ENCODE measurements at places on chromosomes 11 and 22.

DNA sequence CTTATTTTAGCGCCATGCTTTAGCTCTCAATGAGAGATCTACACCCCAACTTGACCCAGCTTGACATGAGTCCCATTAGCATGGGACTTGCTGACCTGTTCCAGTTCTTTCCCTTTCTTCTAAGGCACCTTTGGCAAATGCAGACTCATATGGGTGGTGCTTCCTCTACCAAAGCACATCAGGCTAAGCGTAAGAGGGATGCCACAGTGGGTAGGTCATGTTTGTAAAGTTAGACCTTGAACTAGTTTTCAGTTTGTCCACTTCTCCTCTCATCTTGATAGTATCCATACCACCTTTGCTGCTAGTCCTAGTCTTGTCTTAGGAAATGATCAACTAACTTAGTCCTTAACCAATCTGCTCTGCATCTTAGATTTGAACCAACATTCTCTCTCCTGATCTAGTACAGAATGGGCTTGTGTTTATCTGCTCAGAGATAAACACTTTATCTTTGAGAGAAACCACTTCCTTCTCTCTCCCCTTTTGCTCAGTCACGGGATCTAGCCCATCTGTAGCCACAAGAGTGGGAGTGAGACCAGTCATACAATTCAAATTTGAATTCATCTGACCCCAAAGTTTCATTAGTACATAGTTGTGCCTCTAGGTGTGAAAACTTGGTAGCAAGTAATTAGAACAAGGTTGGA, 72.1 kb upstream of the CD44 start:
- DNase-seq = no peak

- no peak for DNase-seq
Observed at GRCh38 chr11:76550781-76551180, 106.0 kb downstream of the EMSY start.

GRCh38 chr22:42202669-42203068, 67.8 kb downstream of the TCF20 start:
- DNase-seq = no peak

DNA sequence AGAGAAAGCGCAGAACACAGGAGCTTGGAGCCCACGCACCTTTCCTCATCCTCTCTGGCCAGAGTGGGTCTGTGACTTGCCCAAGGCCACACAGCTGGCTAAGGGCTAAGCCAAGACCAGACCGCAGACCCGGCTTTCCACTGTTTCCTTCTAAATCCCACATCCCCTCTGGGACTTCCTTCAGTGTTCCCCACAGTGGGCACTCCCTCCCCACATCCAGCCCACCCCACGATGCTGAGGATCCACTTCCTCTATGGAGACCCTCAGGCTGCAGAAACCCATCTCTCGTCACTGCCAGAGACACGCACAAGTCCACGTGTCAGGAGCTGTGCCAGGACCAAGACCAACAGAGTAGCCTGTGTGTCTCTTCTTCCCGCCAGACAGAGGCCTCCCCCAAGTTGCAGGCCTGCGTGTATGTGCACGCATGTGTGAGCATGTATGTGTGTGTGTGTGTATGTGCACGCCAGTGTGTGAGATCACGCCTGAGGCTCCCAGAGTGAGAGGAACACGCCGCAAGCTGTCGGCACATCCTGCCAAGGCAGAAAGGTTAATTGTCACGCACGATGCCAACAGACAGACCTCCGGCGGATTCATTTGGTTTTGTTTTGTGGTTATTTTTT, 21.6 kb downstream of the PDGFB start:
- no peak for DNase-seq

DNA sequence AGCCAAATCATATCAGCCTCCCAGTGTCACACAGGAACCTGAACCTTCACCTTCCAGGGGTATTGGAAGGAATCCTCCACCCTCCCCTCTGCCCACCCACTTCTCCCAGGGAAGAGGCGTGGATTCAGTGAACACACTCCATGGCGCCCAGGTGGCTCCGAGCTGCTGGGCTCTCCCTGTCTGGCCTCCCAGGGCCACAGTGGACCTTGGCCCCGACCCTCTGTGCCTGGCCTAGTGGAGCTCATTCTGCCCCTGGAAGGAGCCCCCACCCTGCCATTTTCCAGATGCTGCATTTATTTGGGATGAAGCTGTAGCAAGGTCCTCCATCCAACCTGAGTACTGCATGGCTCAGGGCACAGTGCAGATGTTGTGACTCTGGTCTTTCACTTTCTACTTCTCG, 1340.1 kb downstream of the TBC1D22A start:
- no peak for DNase-seq

GRCh38 chr11:128789497-128790150, 77.5 kb downstream of the KCNJ1 start:
- DNase-seq = no peak

GRCh38 chr11:70080763-70081162, 2.6 kb downstream of the ANO1 start:
- DNase-seq = no peak

DNA sequence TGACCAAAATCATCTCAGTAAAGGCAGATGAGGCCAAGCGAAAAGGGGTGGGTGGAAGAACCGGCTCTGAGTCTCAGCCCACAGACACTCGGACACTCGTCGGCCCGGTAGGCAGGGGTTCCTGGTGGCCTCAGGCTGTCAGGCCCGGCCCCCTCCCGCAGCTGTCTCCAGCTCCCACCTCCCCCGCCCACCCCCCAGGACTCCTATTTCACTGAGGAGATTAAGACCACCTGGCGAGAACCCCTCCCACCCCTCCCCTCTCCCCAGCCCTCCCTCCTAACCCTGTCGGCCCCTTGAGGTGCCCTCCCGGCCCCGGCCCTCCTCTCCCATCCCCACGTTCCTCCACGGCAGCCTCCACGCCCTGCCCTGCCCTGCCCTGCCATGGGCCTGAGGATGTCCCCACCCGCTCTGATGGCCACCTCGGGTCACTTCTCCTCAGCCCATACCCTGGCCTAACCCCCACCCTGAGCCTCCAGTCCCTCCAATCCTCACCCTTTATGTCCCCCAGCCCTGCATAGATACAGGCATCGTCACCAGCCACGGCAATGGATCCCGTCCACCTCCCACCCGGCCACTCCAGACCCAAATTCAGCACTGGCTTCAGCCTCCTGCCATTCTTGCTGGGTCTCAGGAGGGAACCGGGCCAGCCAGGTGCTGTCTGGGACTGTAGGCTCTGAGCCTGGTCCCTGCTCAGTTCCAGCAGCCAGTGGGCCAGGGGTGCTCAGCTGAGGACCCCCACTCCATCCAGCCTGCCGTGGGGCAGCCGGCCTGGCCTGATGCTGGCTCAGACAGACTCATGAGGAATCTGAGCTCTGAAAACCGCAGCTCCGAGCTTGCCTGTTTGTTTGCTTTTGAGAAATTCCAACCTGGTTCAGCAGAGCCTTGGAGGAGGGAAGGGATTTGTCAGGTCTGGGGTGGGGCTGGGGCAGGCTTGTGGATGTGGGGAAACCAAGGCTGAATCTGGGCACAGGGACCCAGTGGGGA, 9.8 kb upstream of the TBX1 start:
- DNase-seq = no peak

DNA sequence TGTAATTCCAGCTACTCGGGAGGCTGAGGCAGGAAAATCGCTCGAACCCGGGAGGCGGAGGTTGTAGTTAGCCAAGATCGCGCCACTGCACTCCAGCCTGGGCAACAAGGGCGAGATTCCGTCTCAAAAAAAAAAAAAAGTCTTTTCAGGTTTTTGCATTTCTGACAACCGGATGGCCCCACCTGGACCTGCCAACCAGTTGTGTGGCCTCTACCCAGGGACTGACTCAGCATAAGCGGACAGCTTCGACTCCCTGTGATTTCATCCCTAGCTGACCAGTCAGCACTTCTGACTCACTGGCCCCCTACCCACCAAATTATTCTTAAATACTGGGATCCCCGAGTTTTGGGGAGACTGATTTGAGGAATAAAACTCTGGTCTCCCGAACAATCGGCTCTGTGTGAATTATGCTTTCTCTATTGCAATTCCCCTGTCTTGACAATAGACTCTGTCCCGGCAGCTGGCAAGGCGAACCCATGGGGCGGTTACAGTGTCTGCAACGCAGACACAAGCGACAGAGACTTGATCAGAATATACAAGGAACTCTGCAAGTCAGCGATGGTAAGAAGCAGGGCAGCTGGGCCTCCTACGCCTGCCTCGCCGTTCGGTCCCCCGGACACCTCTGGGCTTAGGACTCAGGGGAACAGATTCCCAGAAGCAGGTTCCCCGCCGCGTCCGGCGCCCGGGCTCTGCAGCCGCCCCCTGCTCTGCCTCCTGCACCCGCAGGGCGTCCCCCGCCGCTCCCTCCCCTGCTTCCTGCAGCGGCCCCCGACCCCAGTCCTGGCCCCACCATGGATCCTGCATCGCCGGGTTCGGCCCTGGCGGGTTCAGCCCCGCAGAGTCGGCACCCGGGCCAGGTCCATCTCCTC, 741 bp upstream of the TALDO1 start:
- no peak for DNase-seq

GRCh38 chr11:66042227-66042995, 6.5 kb downstream of the GAL3ST3 start:
- no peak for DNase-seq

GRCh38 chr11:46743693-46744339, 24.8 kb downstream of the F2 start:
- no peak for DNase-seq

DNA sequence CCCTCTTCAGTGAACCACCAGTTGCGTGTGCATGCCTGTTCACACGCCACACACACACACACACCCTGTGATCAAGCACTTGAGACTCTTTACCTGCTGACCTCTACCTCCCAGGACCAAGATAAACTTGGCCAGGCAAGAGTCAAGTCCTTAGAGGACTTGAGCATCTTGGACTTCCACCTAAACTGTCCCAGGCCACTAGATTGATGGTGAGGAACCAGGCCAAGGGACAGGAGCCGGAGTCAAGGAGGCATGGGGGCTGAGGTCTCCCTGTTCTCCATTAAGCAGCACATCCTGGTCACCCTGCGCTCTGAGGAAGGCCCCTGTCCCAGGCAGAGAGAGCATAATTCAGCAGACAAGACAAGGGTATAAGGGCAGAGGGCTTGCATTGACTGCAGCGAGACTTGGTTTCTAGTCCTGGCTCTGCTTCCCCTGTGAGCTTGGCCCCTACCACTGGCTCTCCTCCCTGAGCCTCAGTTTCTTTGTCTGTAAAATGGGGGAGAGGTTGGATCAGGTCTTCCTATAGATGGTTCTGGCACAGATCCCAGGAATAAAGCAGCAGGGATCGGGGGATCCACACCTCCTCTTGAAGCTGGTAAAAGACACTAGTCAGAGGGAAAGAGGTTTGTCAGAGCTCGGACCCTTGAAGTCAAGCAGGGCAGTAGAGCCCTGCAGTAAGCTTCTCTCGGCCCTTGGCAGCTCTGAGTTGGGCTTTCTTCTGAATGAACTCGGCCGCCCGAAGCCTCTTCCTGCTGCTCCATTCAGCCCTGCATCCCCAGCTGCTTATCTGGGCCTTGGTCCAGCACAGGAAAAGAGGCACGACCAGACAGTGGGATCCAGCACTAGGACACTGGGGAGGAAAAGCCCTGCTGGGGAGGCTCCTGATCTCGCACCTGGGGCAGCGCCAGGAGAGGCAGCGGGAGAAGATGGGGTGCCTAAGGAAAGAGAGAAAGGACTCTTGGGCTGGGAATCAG, 2.0 kb downstream of the CREB3L1 start:
- DNase-seq = no peak

- no peak for DNase-seq
Observed at GRCh38 chr22:21450320-21450831, 16.8 kb upstream of the TMEM191C start.

GRCh38 chr11:808427-809286, 1.1 kb upstream of the RPLP2 start:
- no peak for DNase-seq

GRCh38 chr22:36776722-36777121, 803 bp upstream of the IFT27 start:
- no peak for DNase-seq

DNA sequence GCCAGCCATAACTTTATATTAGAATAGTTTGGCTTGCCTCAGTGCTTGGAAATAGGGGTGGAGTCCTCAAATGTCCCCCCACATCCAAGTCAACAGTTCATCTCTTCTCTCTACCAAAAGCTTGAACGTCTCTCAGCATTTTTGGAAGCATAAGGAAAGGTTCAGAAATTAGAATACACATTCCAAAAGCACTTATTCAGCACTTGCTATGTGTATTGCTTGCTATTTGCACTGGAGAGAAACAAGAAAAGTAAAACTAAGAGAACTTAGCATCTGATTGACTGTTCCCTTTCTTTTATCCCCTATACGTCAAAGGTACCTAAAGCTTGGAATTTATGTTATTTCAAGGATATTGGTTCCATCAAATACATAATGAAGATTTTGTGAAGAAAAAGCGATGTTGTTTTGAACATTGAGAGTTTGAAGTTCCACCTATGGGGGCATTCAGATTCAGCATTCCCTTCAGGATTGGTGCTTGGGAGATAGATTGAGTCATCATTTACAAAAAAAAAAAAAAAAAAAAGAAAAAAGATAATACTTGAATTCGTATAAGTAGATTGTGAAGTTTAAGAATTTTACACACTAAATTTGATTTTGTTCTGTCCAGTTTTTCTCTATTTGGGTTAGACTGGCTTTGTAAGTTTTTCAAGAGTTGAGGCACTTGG, 1.3 kb downstream of the TBRG1 start:
- DNase-seq = no peak

DNA sequence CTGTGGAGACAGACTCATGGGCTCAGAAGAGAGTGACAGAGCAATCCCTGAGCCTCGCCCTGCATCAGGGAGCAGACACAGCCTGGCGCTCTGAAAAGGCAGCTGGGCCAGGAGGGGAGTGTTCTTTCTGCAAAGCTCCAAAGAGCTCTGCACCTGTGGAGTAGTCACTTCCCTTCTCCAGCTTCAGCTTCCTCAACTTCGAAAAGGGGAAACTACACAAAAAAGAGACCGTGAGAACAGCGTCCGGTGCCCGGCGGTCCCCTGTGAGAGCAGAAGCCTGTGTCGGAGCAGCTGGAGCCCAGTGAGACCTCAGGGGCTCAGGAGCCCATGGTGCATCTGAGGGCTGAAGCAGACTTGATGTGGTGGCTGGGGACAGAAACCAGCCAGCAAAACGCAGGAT, 35.1 kb downstream of the TP53I11 start:
- DNase-seq = no peak

DNA sequence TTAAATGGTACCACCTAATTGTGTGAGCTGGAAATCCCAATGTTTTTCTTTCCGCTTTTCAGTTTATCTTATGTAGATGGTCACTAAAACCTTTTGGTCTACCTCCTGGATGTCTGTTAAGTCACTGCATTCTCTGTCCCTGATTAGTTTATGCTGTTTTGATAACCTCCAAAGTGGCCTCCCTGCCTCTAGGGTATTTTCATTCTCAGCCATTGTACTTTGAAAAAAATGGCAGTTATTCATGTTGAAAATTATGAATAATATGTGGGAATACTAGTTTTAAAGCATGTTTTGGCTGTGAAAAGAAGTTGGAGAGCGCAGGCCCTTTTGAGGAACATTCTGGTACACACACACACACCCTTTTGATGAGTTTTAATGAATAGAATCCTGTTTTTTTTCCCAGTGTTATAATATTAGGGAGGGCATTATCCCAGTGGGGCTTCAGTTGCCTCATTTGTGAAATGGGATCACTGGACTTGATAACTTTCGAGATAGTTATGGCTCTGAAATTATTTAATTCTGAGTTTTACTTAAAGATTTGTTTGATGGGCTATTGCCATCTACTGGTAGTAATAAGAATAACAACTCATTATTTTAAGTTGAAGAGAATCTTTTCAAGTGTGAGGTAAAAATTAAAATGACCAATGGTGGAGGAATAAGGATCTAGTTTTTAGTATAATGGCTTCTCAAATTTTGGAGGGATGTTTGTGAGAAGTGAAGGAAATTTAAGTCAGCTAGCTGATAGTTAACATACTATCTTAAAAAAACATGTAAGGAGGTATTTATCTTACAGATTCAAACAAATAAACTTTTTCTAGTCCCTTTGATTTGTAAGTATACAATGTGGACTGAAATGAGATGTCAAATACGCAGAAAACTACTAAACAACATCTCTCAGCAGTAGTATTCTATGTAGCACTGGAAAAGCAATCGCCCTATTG, 3.9 kb downstream of the FDX1 start:
- DNase-seq = no peak

Measured in activated gamma-delta T cell (primary cell).